Activated T-cell treated with anti-CD3 and anti-CD28 coated beads, Interleukin-2, amount 50 U/mL, for 72 hours (primary cell): ENCODE measurements at places on chromosomes 5 and 9.

GRCh38 chr5:150298701-150299451 lies 3.8 kb downstream of the ARSI start:
- DNase-seq: no peak

- no peak for DNase-seq
Measured at GRCh38 chr5:172556971-172557461, 84.0 kb upstream of the NEURL1B start.

DNA sequence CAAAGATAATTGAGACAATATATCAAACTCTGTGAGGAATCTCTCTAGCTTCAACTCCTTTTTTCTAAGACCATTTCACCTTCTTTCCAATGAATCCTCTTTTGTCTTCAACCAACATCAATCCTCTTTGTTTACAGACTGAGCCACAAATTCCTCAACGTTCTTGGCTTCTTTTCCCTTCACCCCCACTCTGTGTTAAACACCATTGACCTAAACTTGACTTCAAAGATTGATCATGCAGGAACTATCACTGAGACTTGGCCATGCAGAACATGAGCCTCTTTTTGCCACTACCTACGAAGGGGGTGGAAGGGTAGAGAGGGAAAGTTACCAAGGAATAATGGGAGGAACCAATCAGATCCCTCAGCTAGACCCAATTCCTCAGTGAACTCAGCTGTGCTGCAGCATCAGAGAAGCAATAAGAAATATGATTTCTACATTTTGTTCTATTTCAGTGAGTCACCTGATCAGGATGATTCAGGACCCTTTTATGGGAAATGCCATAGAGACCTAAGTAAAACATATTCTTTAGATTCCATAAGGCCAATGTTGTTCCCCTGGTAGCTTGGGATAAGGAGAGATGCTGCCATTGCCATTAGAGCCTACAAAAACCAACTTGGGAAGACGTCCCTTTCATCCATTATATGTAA lies 187.7 kb upstream of the RGMB start:
- DNase-seq: no peak

GRCh38 chr5:173704615-173705511 lies 88.4 kb upstream of the BOD1 start:
- DNase-seq: no peak

- no peak for DNase-seq
Measured at GRCh38 chr5:173016598-173017046, 33.1 kb downstream of the ATP6V0E1 start.

- no peak for DNase-seq
Measured at GRCh38 chr5:4017076-4017803, 421.6 kb downstream of the IRX1 start.

- no peak for DNase-seq
Measured at GRCh38 chr5:18010053-18010452, 375.8 kb downstream of the TAF11L14 start.

GRCh38 chr5:20032896-20033295 lies 44.9 kb upstream of the CDH18 start:
- no peak for DNase-seq

DNA sequence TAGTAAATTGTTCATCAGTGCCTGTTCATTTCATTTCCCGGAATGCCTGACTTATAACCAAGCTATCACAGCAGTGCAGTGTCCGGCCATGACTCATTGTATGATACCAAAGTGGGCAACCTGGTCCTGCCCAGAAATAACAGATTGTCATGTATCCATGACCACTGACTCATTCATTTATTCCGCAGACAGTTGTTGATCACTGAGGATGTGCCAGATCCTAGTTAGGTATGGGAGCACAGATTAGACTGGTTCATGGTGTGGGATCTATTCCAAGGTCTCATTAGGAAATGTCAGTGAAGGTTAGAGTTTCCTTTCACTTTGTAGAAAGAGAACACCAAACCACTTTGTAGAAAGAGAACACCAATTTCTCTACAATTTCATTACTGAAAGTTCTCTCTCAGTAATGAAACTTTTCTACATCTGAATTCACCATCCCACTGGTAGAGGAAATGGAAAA lies 8.7 kb downstream of the NREP start:
- DNase-seq: no peak

- DNase-seq: peak; percentile 72
Measured at GRCh38 chr5:61306531-61307131, 25.4 kb upstream of the ZSWIM6 start.

- DNase-seq: no peak
Measured at GRCh38 chr5:61999371-61999770, 306.6 kb upstream of the KIF2A start.

DNA sequence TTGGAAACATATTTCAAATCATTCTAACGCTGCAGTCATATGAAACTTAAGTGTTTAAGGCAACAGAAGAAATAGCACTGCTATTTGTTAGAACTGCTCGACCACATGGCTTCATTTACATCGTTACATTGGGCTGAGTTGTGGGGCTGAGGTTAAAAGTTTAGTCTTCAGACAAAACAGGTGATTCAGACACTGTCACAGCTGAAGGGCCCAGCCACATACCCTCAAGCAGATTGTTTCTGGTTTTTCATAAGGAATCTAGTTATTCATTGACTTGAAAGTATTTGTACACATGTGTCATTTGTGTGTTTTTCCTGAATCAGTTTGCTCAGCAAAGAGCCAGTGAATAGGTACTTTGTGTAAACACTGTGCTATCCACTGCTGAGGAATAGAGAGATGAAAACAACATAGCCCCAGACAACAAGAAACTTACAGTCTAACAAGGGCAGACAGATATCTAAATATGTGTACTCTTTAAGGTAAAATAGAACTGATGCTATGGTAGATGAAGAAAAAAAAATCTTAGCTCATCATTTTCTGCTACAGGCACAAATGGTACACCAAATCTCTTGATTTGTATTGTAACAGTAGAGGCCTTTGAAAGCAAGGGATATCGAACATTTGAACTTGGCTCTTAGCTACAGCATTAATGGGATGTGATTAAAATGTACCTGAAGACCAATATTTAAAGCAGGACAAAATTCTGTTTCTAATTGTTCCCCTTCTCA lies 357.6 kb upstream of the RPS23 start:
- DNase-seq: peak; percentile 39

DNA sequence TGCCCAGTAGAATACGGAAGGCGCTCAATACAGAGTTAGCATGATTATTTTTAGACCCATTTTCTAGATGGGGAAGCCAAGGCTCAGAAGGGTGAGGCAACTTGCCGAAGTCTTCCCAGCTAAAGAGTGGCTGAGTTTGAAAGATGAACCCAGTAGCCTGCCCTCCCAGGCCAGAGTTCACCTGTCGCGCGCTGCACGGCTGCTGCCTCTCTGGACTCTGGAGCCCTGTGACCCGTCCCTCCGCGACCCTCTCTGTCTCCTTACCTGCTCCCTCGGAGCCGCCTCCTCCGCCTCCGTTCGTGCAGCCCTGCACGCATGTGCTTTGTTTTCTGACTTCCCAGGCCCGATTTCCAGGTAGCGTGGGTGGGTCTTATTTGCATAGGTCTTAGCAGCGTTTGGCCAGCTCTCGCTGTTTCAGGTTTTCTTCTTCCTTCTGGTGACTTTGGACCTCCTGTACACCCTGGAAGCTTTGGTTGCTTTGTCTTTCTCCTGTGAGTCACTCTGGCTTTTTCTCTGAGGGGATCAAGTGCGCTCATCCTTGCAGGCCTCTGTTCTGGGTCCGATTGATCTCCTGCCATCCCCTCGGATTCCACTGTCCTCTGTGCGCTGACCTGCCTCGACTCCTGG lies at the start of gene RNF183:
TSS of gene RNF183 (minus strand) at position 585 of the 627 bp plus-strand sequence. CDS start 5,192 bp downstream, outside the sequence.
- DNase-seq: no peak

- no peak for DNase-seq
Measured at GRCh38 chr5:74446725-74447241, 193.7 kb downstream of the ENC1 start.

DNA sequence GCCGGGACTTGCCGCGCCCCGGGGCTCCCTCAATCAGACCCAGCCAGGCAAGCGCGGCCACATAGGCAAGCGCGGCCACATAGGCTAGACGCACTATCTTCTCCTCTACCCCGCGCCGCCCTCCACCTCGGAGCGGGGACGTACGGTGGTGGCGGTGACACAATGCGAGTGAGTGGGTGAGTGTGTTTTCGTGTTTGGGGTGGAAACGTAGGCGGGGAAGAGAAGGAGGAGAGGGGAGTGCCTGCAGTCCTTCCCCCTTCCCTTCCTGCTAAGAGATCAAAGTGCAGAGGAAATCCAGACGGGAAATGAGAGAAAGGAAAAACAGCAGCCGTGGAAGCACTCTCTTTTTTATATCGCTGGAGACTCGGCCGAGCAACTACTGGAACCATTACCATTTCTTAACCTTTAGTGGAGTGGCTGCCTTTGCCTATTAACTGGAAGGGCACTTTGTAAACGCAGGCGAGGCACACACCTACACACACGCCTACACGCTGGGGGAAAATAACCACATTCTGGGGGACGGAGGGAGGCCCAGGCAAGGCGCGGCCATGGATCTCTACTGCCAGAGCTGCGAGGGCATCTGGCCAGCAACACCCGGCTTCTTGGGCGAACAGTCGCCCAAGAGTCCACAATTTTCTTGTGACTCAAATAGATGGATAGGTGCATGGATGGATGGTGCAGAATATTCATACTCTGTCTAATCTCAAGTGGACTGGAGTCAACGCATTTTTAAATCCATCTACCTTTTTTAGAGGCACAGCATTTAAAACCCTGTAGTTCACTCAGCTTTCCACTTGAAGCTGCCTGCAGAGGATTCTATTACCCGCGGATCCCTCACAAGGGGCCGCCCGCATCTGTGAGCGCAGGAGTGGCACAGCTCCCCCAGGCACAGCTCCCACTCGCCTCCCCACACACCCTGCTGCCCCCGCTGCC lies 2.1 kb downstream of the EDIL3 start:
- DNase-seq: no peak

GRCh38 chr5:132485641-132486317 lies 4.8 kb downstream of the IRF1 start:
- DNase-seq: no peak
